ENCODE measurements at places on chromosomes 5 and 9.
A peak's percentile ranks its signal among the peaks of the same experiment; 100 is the strongest.

DNA sequence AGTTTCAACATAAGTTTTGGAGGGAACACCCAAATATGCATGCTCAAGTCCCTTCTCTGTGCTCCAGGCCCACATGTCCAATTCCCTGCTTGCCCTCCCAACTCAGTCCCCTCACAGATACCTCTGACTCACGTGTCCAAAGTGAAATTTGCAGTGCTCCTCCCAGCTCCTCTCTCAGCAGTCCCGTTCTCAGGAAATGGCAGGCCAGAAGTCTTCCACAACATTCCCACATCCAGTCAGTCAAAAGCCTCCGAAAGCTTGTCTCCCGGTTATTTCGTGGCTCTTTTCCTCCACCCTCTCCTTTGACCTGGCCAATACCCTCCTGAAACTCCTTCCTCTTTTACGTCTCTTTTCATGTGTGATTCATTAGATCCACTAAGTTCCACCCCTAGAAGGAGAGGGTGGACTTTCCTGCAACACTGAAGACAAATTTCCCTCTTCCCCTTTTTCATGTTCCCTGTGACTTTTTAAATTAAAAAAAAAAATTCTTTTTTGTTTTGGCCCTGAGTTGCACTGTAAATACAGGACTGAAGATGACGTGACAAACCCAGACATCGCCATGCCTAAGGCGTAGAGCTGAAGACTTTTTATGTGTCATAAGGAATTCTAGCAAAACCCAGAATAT lies 12.8 kb upstream of the MGAT1 start:
- DNase-seq: no peak

DNA sequence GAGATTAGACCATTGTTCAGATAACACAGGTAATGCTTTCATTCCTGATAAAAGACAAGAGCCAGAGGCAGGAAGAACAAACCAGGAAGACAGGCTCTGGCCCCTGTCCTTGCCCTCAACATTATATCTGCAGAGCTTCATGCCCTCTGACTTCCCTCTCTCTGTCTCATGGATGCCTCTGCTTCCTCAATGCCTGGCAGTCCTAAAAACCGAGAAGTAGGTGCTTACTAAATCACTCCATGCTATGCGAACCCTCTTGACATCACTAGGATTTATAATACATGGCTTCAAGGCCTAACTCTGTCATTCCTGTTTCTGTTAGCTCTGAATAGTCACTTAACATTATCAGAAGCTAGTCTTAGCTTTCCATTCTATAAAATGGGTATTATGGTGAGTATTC lies 117.8 kb downstream of the TLR4 start:
- no peak for DNase-seq

GRCh38 chr5:58412932-58413331 lies 47.0 kb downstream of the PLK2 start:
- DNase-seq: no peak

DNA sequence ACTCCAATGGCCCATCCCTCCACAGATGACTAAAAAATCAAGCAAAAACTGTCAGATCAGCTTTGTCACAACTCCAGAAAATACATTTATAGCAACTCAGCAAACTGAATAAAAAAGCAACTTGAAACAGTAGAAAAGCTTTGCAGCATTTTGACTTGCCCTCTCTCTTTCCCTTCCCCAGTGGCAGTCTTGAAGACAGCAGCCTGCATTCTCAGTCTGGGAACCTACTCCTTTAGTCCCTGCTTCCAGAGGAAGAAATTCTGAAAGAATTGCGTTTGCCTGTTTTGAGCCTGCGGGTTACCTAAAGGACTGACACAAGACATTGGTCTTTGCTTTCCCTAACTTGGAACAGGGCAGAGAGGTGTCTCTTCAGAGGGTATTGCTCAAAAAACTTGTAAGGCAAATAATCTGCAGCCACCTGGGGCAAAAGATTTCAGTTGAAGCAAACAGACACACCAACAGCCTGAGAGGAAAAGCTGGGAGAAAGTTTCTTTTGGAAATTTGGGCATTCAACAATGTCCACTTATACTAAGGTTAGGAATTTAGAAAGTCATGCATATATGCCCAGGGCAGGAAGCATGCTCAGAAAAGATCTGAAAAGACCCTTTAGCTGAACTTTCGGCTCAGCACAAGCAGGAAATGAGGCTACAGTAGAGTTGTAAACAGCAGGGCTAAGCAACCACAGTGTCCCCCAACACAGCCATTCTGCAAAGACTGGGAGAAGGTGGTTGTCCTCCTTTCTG lies 15.2 kb upstream of the SLC35D2 start:
- DNase-seq: no peak

DNA sequence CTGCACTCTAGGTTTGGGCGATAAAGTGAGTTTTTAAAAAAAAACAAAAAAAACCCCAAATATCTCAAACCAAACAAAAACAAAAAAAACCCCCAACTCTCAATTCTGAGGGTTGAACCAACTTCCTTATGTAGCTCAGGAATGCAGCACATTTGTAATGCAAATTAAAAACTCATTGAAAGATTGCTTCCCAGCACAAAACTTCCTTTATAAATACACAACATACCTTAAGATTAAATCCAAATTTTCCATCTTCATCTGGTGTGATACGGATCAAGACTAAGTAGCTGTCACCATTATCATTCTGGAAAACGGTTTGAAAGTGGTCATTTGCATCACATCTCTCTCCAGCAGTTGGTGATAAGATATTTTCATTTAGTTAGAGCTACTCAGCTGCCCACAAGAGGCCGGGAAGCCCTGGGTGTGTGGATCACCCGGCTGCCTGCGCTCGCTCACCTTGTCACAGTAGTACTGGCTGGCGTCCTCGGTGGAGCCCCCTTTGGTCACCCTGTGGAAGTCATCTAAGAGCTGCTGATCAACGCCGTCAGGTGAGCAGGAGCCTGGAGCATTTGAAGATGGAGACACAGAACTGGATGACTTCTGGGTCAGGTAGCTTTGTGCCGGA lies 88.2 kb downstream of the PTPN3 start:
- DNase-seq: no peak

- no peak for DNase-seq
Measured at GRCh38 chr9:86891091-86891490, 56.2 kb downstream of the GAS1 start.

- DNase-seq: peak; percentile 78
Measured at GRCh38 chr5:160169326-160169725, 50.1 kb upstream of the PWWP2A start.
